ENCODE measurements at places on chromosomes 3 and 15.

GRCh38 chr15:70197945-70198361 lies 100.2 kb upstream of the TLE3 start:
- no peak for DNase-seq

DNA sequence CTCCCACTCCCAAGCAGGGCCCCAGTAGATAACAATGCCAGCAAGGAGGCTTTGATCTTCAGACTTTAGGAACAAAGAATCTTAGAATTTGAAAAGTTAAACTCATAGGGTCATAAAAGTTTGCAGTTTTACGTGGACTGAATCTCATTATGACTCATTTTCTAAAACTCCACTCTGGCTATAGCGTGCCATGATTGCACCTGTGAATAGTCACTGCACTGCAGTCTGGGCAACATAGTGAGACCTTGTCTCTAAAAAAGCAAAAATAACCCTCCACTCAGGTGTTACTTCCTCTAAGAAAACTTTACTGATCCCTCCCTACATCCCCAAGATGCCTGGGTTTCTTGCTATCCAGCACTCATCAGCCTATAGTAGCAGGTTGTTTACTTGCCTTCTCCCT lies 104.5 kb downstream of the IL20RB start:
- no peak for DNase-seq

DNA sequence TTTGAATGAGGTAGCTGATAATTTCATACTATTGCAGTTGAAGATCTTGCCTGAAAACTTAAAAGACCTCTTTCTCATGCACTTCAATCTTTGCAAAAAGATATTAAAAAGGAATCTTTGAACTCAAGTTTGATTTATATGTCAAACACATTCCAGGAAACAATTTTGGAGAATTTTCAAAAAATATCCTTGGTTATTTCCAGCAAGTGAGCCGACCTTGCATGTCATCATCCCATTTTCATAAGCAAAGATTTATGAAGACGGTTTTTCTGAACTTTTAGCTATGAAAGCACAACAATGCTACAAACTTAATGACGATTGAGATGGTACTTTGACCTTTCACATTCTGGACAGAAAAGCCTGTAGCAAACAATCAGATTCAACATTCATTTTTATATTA lies 95.6 kb downstream of the RFX7 start:
- DNase-seq = no peak

DNA sequence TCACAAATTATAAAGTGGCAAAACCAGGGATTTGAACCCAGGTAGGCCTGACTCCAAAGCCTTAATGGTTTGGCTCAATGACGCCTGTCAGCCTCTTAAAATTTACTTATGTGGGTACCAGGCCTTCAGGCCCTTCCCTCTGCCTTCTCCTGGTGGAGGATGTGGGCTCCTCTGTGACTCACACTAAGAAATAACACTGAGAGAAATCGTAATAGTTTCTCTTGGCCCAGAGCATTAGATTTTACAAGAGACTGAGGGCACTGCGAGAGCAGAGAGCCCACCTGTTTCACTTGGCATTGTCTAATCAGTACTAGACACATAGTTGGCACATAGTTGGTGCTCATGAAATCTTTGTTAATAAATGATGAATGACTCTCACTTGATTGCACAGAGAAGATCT lies 505.2 kb downstream of the SHQ1 start:
- DNase-seq = no peak

DNA sequence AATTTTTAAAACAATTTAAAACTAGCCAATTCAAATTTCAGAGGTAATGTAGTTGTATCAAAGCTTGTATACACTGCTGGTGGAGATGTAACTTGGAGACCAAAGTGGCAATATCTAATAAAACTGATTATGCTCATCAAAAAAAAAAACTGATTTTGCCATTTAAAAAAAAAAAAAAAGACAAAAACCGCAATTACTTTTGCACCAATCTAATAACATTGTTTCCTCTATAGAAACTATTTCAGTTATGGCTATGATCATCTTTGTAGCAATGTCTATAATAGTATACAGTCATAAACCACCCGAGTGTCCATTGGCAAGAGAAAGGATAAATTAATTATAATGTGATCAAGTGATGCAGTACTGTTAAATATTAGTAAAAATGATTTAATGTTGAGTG lies 149.3 kb upstream of the SEMA6D start:
- DNase-seq = no peak

DNA sequence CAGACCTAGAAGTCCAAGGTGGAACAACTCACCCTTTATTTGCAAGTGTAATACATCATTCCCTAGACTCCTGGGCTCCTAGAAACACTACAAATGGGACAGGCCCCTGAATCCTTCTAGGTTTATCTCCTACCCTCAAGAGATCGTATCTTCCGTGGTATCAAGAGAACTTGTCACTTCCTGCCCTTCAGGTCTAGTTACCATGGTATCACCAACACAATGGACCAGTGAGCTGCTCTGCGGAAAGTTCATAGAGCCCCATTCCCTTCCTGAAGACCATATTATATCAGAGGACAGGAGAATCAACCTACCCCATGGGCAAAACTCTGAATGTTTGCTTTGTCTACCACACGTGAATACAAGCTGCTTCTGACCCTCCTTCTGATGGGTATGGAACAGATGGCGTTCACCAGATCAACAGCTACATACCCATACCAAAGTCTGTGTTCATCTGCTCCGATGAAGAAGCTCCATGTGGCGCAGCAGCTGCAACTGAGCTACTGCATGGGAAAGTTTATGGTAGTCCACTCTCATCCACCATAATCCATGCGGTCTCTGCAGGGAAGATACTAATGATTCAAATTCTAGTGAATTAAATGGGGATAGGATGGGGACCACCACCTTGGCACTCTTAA lies 84.6 kb upstream of the KLF13 start:
- DNase-seq = no peak

DNA sequence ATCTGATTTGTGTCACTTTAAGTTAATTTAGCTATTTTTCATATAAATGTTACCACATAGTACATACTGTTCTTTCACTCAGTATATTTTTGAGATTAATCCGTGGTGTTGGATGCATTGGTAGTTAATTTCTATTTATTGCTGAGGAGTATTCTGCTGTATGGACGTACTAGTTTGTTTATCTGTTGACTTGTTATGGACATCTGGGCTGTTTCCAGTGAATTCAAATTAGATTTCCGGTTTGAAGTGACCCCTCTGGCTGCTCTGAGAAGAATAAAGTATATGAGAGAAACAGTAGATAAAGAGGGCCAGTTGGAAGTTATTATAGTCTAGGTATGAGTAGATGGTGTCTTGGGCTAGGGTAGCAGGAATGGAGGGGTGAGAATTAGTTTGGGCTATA lies 15.6 kb downstream of the KAT2B start:
- no peak for DNase-seq

DNA sequence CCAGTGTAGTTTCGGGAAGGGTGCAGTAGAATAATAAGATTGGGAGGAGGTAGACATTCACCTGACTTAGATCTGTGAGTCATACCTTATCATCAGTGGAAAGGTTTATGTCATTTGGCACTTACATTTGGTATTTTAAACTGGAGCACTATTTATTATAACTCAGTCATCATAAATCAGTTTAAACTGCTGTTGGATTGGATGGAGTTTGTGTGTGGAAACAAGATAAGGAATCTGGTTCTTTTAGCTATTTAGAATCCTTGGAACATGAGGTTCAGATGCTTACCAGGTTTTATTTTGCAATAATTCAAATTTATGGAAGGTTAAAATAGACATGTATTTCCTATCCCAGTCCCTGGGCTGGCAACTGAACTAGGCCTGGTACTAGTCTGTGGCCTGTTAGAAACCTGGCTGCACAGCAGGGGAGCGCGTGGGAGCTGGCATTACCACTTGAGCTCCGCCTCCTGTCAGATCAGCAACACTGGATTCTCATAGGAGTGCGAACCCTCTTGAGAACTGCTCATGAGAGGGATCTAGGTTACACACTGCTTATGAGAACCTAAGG lies 34.5 kb downstream of the ZFAND6 start:
- no peak for DNase-seq

DNA sequence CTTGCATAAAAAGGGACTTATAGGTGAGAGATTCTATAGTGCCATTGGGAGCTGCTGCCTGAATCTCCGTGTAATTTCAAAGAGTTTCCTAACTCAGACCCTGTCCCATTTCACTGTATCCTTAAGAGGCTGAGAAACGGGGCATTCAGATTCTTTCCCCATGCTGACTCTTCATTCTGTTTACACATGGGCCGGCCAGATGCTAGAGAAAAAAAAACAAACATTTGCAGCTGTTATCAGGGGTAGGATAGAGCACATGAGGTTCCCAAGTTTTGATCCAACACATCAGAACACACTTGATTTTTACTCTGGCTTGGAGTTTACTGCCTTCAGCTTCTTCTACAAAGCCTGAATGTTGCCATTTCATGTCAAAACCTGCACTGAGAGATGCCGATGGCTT lies 215.9 kb upstream of the TPRG1 start:
- no peak for DNase-seq

GRCh38 chr3:119400466-119400865 lies 62.9 kb downstream of the TMEM39A start:
- no peak for DNase-seq

DNA sequence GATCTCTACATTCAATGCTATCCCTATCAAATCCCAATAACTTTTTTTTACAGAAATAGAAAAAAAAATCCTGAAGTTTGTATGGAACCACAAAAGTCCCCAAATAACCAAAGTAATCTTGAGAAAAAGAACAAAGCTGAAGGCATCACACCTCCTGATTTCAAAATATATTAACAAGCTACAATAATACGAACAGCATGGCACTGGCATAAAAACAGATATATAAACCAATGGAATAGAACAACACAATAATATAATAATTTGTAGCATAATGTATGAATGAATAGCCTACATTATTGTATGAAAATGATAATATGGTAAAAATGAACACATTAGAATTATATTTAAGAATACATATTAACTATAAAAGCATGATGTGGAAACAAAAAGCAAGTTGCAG lies 76.7 kb upstream of the TMC3 start:
- no peak for DNase-seq

- DNase-seq = no peak
Measured at GRCh38 chr3:8607234-8608040, 37.2 kb downstream of the SSUH2 start.

DNA sequence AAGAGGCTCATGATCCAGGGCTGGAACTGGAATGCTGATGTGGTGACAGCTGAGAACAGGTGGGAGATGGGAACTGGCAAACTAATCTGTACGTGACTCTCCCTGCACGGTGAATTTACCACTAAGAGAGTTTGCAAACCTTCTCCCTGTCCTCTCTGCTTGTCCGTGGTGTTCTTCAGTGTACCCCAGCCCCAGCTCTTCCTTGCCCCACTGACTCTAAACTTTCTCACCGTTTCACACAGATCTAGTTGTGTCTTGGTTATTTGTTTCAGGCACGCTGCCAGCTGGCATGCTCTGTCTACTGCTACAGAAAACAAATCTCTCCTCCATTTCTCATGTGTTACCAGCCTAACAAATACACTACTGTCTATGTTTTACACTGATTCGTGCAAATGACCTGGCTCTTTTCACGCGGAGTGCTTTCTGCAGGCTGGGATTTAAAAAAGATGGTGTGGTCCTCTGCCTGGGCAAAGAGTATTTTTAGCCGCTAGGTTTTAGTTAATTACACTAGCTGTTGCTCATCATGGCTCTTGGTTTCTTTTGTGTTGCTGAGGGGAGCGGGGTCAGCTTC lies 192.7 kb upstream of the LRIG1 start:
- DNase-seq = no peak

- no peak for DNase-seq
Measured at GRCh38 chr15:52361975-52362494, 66.4 kb upstream of the MYO5C start.

GRCh38 chr15:51450001-51450400 lies 108.5 kb downstream of the GLDN start:
- no peak for DNase-seq

DNA sequence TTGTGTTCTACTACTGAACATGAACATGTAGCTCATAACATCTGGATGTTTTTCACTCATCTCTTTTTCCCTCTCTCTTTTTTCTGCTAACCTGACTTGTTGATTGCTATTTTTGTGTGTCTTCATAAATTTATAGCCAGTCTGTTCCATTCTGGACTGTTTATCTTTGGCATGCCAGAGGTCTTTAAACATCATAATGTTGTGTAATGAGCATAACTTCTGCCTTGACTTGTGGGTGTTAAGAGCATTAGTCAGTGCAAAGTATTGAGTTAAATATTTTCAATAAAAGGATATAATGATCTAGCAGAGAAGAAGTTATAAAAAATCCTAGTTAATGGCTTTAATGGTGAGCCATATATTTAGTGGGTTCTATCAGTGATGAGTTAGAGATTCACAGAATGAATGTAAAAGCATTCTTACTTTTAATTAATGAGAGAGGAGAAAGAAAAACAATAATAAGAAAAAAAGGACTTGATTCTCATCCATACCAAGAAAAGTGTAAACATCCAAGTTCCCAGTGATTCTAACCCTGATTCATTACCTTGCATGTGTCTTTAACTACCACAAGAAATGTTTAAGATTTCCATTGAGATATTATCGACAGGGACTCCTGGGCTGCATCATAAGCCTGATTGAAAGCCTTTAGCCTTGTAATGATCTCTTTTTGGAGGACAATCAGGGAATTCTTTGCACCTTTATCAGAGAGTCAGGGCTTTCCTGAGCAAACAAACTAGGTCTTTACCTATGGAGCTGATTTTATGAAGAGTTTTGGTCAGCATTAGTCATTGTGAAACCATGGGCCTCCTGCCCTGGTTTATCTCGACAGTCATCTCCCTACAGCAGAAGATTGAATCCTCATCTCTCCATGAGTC lies 22.9 kb downstream of the MITF start:
- no peak for DNase-seq

DNA sequence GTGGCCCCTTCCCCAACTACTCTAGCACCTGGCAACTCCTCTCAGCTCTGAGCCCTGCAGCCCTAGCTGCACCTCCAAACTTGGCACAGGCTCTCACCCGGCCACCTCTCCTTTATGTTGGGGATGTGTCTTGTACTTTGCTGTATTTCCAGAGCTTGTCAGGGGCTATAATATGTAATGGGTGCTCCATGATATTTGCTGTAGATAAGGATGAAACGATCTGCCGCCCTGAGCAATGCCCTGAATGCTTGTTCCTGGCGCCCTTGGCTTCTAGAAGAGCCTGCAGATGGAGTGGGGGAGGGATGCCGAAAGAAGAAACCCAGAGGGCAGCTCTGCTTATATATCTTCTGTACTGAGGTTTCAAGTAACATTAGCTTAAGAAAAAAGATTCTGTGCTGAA lies 35.9 kb upstream of the ZBTB38 start:
- DNase-seq = no peak

GRCh38 chr3:31699309-31699953 lies 166.7 kb downstream of the STT3B start:
- no peak for DNase-seq

All from cortex of kidney (tissue), 1 donor.